Mucosa of descending colon (tissue), 3 donors: ENCODE measurements at places on chromosomes 5 and 9. TPM values are rescaled to one million over a fixed set of nuclear protein-coding genes. Genes with fewer than 3 reads are reported as not detected.

The BNC2 gene
- 192 TPM for total RNA-seq

The SLIT3 gene
- total RNA-seq = 4.2 TPM

The LRRC19 gene
- 45.1 TPM for total RNA-seq

The RPS23 gene
- 1,222 TPM for total RNA-seq

- no peak for DNase-seq
These were observed 381.1 kb upstream of the ACTBL2 start for GRCh38 chr5:57863661-57864060.

GRCh38 chr9:97666907-97667686 lies 30.0 kb downstream of the XPA start:
- no peak for DNase-seq

DNA sequence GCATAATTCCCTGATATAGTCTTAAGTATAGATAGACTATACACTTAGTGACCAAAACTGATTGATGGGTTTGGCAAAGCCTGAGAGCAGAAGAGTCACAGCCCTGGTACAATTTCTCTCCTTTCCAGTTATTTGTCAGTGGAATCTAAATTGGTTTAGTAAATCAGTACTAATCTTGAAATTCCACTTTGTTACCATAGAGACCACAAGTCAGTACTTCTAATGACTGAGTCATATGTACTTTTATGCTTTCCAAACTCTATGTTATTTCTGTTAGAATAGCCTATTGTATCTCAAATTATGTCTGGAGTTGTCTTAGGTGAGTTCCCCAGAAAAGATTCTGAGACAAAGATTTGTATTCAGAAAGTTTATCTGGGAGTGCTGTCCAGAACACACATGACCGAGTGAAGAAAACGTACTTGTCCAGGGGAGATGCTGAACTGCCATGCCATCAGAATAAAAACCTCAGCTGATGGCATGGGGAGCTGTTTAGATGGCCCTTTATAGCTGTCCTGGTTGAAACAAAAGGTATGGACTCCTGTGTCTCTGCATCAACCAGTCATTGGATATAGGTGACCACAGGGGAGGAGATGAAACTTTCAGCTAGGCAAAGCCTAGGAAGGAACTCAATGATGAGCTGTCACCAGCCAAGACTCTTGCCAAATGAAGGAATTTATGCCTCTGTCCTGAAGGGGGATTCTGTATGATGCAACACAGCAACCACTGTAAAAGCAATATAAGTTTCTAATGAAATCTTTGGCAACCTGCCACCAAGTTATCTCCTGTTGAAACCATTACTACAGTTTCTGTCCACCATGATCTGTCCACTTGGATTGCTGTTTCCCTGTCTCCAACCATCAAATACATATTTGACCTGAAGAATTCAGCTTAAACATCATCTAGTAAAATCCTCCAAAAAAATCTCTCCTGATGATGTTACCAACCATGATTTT lies 18.0 kb upstream of the SMC2 start:
- DNase-seq = no peak

- DNase-seq = no peak
These were observed 143.5 kb upstream of the C6 start for GRCh38 chr5:41356786-41357185.
